ENCODE measurements at places on chromosomes 12 and 14. TPM values are rescaled to one million over a fixed set of nuclear protein-coding genes. Genes with fewer than 3 reads are reported as not detected.

Gene SLCO1C1
- total RNA-seq = not detected

- H3K27me3 ChIP-seq = no peaks in the 10 kb centered on the region
- no peak for DNase-seq
- no peaks in the 10 kb centered on the region for H3K36me3 ChIP-seq
- no peak overlapping the region for H3K4me3 ChIP-seq
- H3K4me1 ChIP-seq = no peaks in the 10 kb centered on the region
These were observed 29.7 kb downstream of the ZNF605 start for GRCh38 chr12:132926415-132926833.

DNA sequence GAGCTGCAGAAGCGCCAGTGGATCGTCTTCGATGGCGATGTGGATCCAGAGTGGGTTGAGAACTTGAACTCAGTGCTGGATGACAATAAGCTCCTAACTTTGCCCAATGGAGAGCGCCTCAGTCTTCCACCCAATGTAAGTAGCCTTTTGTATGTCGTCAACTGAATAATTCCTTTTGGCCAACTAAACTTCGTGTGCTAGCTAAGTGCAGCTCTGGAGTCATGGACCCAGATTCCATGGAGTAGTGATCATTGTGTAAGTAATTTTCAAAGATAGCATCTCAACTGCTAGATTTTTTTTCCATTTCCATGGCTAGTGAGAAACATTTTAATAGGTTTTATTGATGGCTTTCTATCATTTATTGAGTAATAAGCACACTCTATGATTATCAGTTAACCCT, 48.0 kb downstream of the DYNC1H1 start:
- H3K4me1 ChIP-seq = no peaks in the 10 kb centered on the region
- no peak overlapping the region for H3K27ac ChIP-seq
- no peak for DNase-seq
- no peak overlapping the region for H3K4me3 ChIP-seq

Gene SLC39A9
- total RNA-seq = 38.6 TPM

Gene E2F7
- 0.17 TPM for total RNA-seq

Gene KCNK10
- total RNA-seq = not detected

Measured in CD4-positive, alpha-beta memory T cell (primary cell).